Esophagus squamous epithelium (tissue), 5 donors: ENCODE measurements at places on chromosomes 16 and 17. TPM values are rescaled to one million over a fixed set of nuclear protein-coding genes. Genes with fewer than 3 reads are reported as not detected.

PDE6G gene
- total RNA-seq, result not detected

LPCAT2 gene
- total RNA-seq, result 21.7 TPM

TMEM235 gene
- not detected for total RNA-seq

ZFPM1 gene
- total RNA-seq, result 1.1 TPM

WFIKKN2 gene
- not detected for total RNA-seq

TUBG2 gene
- 14.5 TPM for total RNA-seq

HOXB5 gene
- not detected for total RNA-seq

RMI2 gene
- total RNA-seq, result 9.0 TPM

PRAC1 gene
- total RNA-seq, result not detected

KRTAP2-1 gene
- total RNA-seq, result not detected

CCL5 gene
- 25.2 TPM for total RNA-seq

LRRC37A3 gene
- 6.9 TPM for total RNA-seq

DNASE1L2 gene
- total RNA-seq, result 0.61 TPM

SMPD3 gene
- total RNA-seq, result 0.18 TPM

EVPLL gene
- total RNA-seq, result 11.1 TPM

ZPBP2 gene
- total RNA-seq, result not detected

ADAD2 gene
- 1.1 TPM for total RNA-seq

HP gene
- not detected for total RNA-seq
